ENCODE measurements at places on chromosomes 12 and 14. TPM values are rescaled to one million over a fixed set of nuclear protein-coding genes. Genes with fewer than 3 reads are reported as not detected.

DNA sequence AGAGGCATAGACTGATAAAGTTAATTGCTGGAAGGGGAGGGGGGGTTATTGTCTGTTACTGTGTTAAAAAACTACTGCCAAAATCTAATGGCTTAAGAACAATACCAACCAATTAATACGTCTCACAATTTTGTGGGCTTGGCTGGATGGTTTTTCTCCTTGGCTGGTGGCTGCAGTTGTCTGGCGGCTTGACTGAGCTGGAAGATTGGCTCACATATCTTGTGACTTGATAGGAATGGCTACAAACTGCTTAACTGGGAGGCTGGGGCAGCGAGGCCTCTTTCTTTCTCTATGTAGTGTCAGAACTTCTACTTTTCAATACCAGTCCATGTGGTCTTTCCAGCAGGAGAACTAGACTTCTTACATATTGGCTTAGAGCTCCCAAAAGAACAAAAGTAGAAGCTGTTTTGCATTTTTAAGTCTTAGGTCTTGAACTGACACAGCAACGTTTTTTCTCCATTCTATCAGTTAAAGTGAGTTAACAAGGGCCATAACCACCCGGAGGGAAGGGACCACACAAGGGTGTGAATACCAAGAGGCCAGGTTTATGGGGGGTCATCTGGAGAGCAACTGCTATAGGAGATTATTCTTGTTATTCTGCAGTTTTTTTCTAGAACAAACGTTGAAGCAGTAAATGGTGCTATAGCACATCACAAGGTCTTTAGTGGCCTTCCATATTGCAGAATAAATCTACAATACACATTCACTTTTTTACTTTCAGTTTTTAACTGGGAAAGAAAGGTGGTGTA is 46.9 kb downstream of the ZDHHC17 start:
- DNase-seq: no peak

The LALBA gene
- not detected for total RNA-seq

GRCh38 chr12:84786622-84787021 is 126.0 kb downstream of the SLC6A15 start:
- no peak for DNase-seq

- no peak for DNase-seq
Measured at GRCh38 chr14:24816011-24816928, 182.3 kb upstream of the GZMB start.

The CEP83 gene
- total RNA-seq: 42.4 TPM

GRCh38 chr14:85531587-85532373 is 1.8 kb downstream of the FLRT2 start:
- no peak for DNase-seq

The MYF5 gene
- not detected for total RNA-seq

DNA sequence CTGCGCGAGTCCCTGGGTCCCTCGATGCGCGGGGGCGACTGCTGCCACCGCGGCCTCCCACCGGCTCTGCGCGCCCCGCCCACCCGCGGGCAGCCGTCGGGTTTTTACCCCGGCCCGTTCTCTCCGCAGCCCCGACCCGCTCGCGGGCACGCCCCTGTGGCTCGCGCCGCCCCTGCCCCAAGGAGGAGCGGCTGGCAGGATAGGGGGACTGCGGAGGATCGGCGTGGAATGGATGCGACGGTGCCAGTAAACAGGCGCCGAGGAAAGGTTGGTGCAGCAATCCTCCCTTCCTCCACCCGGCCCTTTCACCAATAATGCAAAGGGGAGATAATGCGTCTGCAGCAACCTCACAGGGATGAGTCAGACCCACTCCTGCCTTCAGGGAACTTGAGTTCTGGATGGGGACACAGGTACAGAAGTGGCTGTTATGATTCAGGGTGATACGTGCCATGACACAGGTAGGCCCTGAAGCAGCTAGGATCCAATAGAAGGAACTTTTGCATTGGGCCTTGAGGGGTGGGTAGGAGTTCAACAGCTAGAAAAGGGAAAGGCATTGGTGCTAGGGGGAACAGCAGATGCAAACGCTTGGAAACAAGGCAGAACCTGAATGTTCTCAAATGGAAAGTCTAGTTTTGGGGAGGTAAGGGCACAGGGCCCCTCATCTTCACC is 554 bp upstream of the DEGS2 start:
- DNase-seq: no peak

The ATL1 gene
- total RNA-seq: 3.6 TPM

GRCh38 chr14:91891721-91892220 is 24.4 kb upstream of the TC2N start:
- no peak for DNase-seq

DNA sequence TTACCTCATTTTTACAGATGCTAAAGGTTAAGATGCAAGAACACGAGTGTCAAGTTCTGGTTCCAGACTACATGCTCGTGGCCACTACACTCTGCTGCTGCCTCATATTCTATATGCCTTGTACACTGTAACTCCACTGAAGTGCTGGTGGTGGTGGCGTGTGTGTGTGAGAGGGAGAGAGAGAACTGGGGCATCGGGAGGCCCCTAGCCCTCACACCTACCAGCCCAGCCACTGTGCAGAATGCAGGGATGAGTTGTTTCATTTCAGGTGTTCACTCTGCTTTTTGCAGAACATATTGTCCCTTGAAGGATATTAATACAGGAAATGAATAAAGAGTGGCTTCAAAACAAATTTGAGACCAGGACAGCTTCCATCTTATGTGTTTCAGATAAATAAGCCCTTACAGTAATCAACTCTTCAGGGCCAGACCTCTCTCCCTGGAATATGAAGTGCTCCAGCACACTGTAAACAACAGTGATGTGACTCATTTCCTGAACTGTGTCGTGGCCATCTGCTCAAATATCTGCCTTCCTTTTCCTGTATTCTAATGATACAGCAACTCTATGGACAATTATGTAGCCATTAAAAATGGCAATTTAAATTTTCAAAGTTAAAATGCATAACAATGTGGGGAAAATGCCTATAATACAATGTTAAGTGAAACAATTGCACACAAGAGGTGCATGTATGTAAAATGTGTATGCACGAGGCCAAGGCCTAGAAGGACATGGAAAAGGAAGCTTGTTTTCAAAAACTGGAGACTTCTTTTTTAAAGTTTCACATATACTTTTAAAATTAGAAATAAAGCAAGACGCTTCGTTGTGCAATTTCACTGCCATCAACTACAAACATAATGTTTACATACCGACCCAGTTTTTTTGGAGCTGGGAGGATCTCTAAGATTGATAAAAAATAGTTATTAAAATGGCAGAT is 215.4 kb downstream of the PELI2 start:
- DNase-seq: no peak

The SLC16A7 gene
- total RNA-seq: 65.4 TPM

GRCh38 chr12:46857486-46857885 is 31.7 kb upstream of the SLC38A4 start:
- DNase-seq: no peak

All from omental fat pad (tissue), 4 donors.